ENCODE measurements at places on chromosomes 2 and 18. TPM values are rescaled to one million over a fixed set of nuclear protein-coding genes. Genes with fewer than 3 reads are reported as not detected.

SLC9A4 gene
- 0.08 TPM for total RNA-seq

GPR35 gene
- 0.92 TPM for total RNA-seq

TMEM182 gene
- total RNA-seq, result 38.3 TPM

ABCG5 gene
- total RNA-seq, result not detected

ZNF804A gene
- not detected for total RNA-seq

MORN2 gene
- 18.9 TPM for total RNA-seq

RESP18 gene
- total RNA-seq, result not detected

CCL20 gene
- not detected for total RNA-seq

GRCh38 chr2:46344706-46345105, 47.5 kb downstream of the EPAS1 start:
- no peaks in the 10 kb centered on the region for H3K27me3 ChIP-seq
- H3K4me3 ChIP-seq, result no peak overlapping the region
- peaks cover 13% of the 10 kb centered on the region for H3K36me3 ChIP-seq
- H3K27ac ChIP-seq, result no peak overlapping the region

- H3K27ac ChIP-seq, result no peak overlapping the region
- H3K36me3 ChIP-seq, result no peaks in the 10 kb centered on the region
- no peaks in the 10 kb centered on the region for H3K27me3 ChIP-seq
Measured at GRCh38 chr2:98795891-98796676, 65.2 kb upstream of the MGAT4A start.

GRCh38 chr18:63151539-63151938, 168.0 kb downstream of the BCL2 start:
- no peak overlapping the region for H3K4me3 ChIP-seq
- no peaks in the 10 kb centered on the region for H3K36me3 ChIP-seq

- no peak for DNase-seq
- H3K27ac ChIP-seq, result no peak overlapping the region
- no peaks in the 10 kb centered on the region for H3K36me3 ChIP-seq
- H3K4me3 ChIP-seq, result no peak overlapping the region
Measured at GRCh38 chr2:44009136-44009735, 13.4 kb upstream of the LRPPRC start.

DNA sequence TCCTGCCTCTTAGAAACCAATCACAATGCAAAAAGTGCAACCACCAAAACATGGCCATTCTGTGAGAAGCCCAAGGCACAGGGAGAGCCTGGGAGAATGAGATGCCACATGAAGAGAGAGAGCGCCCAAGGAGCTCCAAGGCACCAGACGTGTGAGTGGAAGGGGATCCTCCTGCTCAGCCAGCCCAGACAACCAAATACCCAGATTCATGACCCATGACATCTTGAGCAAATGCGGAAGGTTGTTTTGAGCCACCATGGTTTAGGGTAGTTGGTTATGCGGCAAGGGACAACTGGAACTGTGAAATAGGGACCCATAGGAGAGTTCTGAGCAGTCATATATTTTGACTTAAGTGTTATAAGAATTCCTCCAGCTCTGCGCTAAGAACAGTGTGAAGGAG, 7.0 kb downstream of the AFF3 start:
- no peak for DNase-seq
- no peaks in the 10 kb centered on the region for H3K4me1 ChIP-seq
- H3K27me3 ChIP-seq, result no peaks in the 10 kb centered on the region
- H3K27ac ChIP-seq, result no peak overlapping the region

GRCh38 chr18:10060469-10060782, 146.6 kb downstream of the VAPA start:
- peaks cover 6% of the 10 kb centered on the region for H3K4me1 ChIP-seq
- no peaks in the 10 kb centered on the region for H3K36me3 ChIP-seq
- H3K27ac ChIP-seq, result no peak overlapping the region
- peaks cover 1% of the 10 kb centered on the region for H3K27me3 ChIP-seq
- no peak overlapping the region for H3K4me3 ChIP-seq

DNA sequence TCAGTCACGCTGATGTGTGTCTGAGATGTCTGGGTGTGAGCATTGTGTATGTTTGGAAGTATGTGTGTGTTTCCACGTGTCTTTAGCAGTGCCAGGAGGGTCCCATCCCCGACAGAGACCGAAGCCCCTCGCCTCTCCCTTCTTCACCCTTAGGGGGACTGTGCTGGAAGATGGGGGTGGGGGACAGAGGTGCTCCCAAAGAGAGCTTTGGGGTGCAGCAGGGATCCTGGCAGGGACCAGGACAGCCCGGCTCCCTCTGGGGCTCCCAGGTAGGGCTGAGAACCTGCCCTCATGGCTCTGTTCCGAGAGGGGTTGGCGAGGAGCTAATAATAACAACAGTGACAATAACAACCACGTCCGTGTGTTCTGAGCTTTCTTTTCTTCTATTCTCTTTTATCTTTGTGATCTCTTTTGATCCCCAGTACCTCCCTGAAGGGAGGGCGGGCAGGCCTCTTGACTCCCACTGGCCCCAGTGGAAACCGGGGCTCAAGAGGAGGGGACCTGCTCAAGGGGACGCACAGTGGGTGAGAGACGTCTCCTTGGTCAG, 57.6 kb downstream of the SMAD7 start:
- no peaks in the 10 kb centered on the region for H3K27me3 ChIP-seq
- no peak overlapping the region for H3K4me3 ChIP-seq
- H3K4me1 ChIP-seq, result no peaks in the 10 kb centered on the region
- no peak overlapping the region for H3K27ac ChIP-seq
- H3K36me3 ChIP-seq, result no peaks in the 10 kb centered on the region
- DNase-seq, result no peak

- H3K36me3 ChIP-seq, result no peaks in the 10 kb centered on the region
- no peaks in the 10 kb centered on the region for H3K4me1 ChIP-seq
- DNase-seq, result no peak
- H3K27ac ChIP-seq, result no peak overlapping the region
- no peak overlapping the region for H3K4me3 ChIP-seq
Measured at GRCh38 chr18:3872641-3873040, 422.7 kb downstream of the TGIF1 start.

DNA sequence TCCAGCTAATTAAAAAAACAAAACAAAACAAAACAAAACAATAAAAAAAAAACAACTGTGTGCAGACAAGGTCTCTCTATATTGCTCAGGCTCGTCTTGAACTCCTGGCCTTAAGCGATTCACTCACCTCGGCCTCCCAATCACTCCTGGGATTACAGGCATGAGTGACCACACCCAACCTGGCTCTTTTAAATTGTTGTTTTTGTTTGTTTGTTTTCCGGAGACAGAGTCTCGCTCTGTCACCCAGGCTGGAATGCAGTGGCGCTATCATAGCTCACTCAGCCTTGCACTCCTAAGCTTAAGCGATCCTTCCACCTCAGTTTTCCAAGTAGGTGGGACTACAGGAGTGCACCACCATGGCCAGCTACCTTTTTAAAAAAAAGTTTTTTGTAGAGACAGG, 201.6 kb downstream of the EN1 start:
- no peaks in the 10 kb centered on the region for H3K4me1 ChIP-seq
- H3K27ac ChIP-seq, result no peak overlapping the region
- peaks cover 2% of the 10 kb centered on the region for H3K27me3 ChIP-seq
- H3K36me3 ChIP-seq, result no peaks in the 10 kb centered on the region

DNA sequence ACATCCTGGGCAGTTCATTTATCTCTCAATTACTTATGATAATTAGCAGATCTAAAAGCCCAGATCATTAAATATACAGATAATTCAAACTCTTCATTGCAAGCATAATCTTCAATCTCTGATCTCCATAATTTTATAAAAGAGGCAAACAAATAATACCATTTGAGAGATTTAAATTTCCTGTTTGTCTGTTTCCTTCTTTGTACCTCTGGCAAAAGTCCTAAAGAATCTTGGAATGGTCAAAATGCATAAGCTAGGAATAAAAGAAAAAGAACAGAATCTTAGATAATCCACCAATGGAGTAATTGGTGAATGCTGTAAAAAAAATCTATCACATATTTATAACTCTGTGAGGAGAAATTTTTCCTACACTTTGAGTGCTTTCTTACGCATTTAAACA, 1080.9 kb upstream of the ZEB2 start:
- no peak for DNase-seq
- no peak overlapping the region for H3K4me3 ChIP-seq
- H3K36me3 ChIP-seq, result no peaks in the 10 kb centered on the region
- no peaks in the 10 kb centered on the region for H3K27me3 ChIP-seq

- H3K27me3 ChIP-seq, result no peaks in the 10 kb centered on the region
- DNase-seq, result no peak
- H3K4me1 ChIP-seq, result no peaks in the 10 kb centered on the region
- no peak overlapping the region for H3K4me3 ChIP-seq
- no peak overlapping the region for H3K27ac ChIP-seq
Measured at GRCh38 chr18:74113711-74114110, 33.9 kb downstream of the FBXO15 start.

DNA sequence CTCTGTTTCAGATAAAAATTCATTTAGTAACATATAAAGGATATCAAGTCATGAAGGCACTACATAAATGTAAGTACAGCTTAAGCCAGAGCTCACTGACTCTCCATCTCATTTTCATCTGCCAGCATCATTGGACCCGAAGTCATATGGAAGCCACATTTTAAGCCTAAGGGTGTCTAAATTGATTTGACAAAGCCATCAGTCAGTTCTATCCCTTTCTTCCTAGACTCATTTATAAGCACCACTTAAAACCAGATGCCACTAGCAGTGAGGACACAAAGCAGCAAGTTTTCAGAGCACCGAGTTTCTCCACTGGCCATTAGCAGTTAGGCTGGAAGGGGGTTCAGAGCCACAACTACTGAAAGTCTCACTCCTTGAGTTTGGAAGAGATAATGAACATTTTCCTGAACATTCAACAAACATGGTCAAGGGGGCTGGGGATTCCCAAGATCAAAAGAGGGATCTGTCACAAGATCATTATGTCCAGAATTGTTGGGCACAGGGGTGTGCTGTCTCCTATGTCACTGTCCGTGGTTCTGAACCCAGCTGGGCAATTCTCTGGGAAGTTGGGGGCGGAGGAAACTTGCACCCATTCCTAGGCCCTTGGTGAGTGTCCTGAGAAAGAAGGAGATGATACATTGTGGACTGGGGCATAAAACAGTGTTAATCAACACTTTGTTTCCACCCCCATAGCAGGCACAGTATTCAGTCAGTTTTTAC, 158.5 kb upstream of the LMAN1 start:
- peaks cover 3% of the 10 kb centered on the region for H3K27me3 ChIP-seq
- no peaks in the 10 kb centered on the region for H3K36me3 ChIP-seq
- DNase-seq, result no peak
- H3K27ac ChIP-seq, result no peak overlapping the region
- H3K4me3 ChIP-seq, result no peak overlapping the region

DNA sequence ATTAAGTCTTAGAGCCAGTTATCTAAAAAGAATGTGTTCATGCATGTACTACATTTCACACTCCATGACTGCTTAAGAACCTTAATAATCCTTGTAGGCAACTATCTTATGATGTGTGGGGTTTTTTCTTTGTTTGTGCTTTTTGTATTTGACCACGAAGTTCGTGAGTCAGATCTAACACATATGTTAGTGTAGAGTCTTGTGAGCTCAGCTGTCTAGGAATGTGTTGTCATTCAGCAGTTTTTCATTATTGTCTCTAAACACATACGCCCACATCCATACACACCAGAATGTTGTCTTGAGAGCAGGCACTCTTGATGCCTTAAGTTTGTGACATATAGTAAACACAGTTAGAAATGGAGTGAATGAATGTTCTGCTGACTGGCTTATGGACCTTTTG, 38.4 kb downstream of the CAB39 start:
- no peak overlapping the region for H3K4me3 ChIP-seq
- no peak overlapping the region for H3K27ac ChIP-seq
- no peaks in the 10 kb centered on the region for H3K27me3 ChIP-seq
- H3K36me3 ChIP-seq, result no peaks in the 10 kb centered on the region
- DNase-seq, result no peak

DNA sequence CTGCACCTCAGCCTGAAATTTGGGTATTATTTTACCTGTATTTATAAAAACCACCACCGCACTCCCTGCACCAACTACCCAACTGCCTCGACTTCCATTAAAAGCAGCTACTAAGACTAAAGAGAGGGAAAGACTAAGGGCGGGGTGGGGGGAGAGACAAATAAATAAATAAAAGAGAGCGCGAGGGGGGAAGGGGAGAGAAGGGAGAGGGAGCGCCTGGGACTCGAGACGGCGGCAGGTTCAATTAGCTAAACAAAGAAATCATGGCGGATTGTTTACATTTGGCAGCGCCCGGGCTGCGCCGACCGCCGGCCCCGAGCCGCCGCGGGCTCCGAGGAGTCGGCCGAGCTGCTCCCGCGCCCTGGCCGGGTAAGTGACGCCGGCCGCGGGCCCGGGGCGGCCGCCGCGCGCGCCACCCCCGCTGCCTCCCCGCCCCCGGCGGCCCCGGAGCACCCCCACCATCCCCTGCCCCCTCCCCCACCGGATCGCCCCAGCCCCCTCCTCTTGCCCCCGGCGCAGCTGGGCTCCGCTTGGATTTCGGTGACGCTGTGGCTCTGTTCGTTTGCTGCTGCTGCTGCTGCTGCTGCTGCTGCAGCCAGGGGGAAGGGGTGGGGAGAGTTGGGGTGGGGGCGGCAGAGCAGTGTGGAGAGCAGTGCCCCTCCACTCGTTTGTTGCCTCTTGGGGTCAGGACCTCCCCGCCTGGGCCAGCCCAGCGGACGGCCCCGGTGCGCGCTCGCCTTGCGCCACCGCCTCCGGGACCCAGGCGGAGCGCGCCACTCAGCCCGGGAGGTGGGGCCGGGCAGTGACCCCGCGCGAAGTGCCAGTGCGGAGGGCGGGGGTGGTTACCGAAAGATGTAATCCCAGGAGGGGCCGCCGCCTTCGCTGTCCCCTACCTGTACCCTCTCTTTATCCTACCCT, 187.2 kb upstream of the FANCL start:
- no peaks in the 10 kb centered on the region for H3K4me1 ChIP-seq
- peaks cover 4% of the 10 kb centered on the region for H3K27me3 ChIP-seq
- no peak for DNase-seq
- H3K4me3 ChIP-seq, result peak overlapping the region; percentile 55

DNA sequence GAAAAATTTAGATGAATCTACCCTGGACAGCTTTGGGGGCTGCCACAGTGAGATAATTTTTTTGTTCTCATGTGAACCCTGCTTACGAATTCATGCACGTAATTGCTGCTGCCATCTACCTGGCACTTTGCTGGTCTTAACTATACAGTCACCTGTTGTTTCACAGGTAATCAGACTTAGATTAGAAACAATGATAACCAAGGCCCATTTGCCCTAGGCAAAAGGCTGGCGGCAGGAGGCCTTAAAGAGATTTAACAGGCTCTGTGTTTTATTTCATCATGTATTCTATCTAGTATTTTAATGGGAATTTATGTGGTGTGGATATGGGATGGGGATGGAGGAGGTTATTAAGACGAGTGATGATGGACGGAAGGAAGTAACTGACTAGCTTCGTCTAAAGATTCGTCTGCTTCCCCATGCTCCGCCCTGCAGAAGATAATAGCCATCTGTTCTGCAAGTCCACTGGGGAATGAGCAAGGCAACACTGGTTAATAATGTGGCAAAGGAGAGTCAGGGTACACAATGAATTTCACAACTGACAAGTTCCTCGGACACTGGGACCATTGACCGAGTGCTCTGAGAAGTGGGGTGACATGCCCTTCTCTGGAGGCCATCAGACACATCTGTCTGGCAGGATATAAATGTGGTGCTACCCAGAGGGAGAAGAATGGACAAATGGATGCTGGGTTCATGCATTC, 291.8 kb upstream of the TNP1 start:
- no peak for DNase-seq
- no peaks in the 10 kb centered on the region for H3K27me3 ChIP-seq
- H3K4me3 ChIP-seq, result no peak overlapping the region
- H3K36me3 ChIP-seq, result no peaks in the 10 kb centered on the region
